ENCODE measurements at places on chromosomes 3 and 15.

DNA sequence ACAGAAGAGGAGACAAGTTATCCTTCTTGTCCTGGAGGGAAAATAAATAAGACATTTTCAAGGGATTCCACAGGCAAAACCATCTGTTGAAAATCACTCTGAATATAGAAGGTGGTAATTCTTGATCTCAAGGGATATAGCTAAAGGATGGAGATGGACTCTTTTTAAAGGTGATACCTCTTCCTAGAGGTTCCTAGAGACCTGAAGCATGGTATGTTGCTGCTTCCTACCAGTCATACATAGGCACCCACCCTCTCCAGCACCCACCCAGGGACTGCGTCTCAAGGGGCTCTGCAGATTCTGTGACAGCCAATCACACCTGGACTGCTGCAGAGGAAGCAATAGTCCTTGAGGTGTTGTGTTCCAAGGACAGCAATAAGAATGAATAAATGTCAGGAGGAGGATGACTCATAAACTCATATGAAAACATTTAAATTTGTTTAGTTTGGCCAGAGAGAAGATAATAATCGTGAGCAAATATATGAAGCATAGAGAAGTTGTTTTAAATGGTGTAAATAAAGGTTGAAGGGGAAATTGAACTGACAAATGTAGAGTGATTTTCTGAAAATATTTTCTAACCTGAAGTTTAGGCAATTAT, 741.6 kb upstream of the CBLB start:
- no peak for DNase-seq

DNA sequence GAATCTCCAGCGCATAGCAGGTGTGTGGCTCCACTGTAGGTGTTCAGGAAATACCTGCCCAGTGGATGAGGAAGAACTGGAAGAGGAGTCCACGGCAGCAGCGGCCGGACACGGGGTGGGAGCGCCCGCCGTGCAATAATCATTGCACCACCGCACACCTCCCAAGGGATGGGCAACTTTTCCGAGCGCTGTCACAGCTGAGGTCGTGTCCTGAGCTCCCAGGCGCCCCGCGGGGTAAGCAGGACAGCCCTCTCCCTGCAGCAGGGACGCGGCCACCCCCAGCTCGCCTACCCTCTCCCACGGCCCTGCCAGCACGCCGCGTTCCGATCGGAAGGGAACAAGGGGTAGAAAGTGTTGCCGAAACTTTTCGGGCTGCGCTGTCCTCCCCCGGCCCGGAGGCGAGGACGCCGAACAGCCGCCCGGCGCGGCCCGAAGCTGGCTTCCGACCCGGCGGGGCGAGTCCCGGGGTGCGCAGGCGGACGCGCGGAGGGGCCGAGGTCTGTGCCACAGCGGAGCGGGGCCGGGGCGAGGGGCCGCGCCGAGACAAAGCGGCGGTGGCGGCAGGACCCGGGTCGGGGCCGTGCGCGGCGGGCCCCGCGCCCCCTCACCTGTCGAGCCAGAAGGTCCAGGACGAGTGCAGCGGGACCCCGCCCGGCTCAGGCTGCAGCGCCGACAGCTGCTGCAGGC, 475 bp downstream of the EIF4E3 start:
- peak; percentile 53 for DNase-seq

- DNase-seq: no peak
Observed at GRCh38 chr15:63408524-63408923, 26.9 kb upstream of the CA12 start.

- DNase-seq: no peak
Observed at GRCh38 chr3:134904241-134904771, 109.2 kb downstream of the EPHB1 start.

GRCh38 chr3:5503136-5503535, 315.6 kb downstream of the EDEM1 start:
- no peak for DNase-seq

DNA sequence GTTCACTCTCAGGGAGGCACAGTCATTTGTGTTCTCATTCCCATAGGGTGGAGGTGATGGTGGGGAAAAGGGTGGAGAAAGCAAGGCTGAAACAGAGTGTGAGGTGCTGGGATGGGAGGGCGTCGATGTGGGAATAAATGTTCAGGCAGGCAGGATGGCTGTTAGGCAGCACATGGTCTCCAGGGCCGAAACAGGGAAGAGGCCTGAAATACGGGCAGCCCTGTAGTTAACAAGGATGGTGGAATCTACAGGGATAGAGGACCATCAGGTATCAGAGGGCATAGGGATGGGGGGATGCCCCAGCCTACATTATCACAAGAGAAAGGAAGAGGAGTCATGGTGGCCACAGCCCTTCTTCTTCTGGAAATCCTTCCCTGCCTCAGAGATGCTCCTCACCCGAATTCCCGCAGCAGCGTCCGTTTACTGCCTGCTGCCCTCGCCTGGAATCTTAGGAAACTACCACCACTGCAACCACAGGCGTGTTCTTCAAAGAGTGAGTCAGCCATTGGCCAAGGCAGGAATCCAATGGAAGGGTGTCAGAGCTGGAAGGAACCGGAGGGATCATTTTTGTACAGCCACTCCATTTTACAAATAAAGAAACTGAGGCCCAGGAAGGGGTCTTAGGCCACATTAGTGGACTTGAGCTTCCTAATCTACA, 49.7 kb upstream of the POMGNT2 start:
- peak; percentile 63 for DNase-seq

GRCh38 chr3:139423232-139423631, 33.8 kb upstream of the COPB2 start:
- DNase-seq: no peak

- DNase-seq: no peak
Observed at GRCh38 chr15:36361351-36361870, 218.0 kb upstream of the CDIN1 start.

DNA sequence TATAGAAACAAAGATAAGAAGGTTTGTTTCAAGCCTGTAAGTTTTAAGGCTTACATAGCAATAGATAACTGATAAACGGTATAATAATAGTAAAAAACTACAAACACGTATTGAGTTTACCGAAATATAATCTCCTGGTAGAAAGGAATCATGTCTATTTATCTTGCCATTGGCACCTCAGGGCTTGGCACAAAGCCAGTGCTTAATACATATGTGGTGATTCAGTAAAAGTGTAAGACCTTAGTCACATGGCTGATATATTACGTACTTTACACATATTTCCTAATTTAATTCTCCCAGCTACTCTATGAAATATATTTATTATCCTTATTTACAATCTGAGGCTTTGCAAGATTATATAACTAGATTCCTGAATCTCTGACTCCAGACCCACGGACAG, 32.0 kb upstream of the SLCO3A1 start:
- no peak for DNase-seq

DNA sequence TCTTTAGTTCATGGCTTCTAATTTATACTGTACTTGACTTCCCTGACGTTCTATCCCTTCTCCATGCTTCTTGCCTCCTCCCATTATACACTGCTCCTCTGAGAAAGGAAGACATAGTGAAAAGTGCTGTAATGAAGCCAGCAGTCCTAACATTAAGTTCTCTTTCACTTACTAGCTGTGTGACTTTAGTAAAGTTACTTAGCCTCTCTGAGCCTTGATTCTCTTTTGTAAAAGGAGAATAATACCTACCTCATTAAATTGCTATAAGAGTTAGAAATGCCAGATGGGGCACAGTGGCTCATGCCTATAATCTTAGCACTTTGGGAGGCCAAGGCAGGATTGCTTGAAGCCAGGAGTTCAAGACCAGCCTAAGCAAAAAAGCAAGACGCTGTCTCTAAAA, 18.8 kb upstream of the IGF2BP2 start:
- DNase-seq: no peak

DNA sequence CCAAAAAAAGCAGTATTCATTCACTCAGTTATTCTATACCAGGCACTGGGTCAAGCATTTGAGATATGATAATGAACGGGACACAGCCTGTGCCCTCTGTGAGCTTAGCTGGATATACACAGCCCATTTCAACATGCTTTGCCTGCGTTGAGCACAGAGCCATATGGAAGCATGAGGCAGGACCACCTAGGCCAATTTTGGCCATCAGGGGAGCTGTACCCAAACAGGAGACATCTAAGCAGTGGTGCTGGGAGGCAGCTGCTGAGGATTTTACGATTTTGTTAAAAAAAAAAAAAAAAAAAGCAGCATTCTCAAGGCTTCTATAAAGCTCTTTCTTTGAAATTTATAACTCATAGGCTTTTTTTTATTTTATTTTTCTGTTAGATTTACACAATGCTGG, 87.2 kb upstream of the SLC2A2 start:
- peak; percentile 23 for DNase-seq

DNA sequence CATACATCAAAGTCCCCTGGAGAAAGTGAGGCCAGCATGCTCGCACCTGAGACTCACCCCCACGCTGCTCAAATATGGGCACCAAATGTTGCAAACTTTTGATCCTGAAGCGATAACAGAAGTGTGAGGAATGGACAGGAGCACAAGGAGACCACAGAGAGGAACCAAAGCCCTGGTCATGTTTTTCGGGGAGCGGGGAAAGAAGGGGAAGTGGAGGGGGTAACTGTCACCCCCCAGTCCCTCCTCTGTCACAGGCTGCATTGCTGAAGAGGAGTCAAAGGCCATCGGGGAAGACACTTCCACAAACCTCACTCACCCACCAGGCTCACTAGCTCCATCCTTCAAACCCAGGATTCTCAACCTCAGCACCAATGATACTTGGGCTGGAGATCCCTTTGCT, 182.4 kb downstream of the UACA start:
- no peak for DNase-seq

DNA sequence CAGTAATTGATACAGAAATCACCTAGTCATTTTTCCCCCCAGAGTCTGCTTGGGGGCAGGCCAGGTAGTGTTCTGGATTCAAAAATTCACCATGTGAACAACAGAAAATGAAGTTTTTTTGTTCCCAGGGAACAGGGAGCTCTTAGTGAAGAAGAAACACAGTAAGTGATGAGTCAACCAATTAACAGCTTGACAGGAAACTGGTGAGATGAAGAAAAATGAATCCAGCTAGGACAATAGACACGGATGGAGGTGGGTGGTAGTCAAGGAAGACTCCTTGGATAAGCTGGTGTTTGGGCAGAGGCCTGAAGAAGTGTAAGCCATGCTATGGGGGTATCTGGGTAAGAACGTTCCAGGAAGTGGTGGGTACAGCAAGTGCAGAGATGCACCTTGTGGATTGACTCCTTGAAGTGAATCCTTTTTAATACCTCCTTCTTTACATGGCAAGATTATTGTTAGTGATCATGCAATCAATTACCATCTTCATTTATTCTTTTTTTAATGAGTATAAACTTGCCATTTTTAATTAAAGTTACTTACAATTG, 339.9 kb upstream of the RGMA start:
- DNase-seq: no peak

Measured in BE2C (cell line).